ENCODE measurements at places on chromosomes 11 and 22.

DNA sequence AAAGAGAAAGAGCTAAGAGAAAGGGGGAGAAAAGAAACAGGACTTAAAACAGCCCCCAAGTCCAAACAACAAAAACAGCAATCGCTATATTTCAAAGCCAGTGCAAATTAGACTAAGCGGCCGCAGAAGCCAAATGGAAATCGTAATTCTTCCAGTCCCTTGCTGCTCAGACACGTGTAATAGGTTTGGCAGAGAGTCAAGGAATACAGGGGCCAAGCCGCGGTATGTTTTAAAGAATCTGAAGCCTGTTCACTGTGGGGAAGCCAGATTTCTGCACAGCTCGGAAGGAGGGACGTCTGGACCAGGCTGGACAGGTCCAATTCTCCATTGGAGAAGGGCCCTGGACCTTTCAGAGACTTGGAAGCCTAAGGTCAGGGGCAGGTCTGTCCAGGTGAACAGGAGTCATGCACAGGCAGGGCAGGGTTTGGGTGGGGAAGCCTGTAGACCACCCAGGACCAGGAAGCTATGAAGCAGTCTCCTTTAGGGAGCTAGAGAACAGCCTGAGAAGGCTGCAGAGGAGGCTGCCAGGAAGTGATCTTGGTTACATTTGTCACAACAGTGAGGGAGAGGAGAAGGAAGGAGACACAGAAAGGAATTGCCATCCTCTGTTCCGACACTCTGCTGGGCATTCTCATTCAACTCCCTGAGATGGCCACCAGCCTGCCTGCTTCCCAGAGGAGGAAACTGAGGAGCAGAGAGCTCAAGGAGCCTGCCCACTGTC is 265.5 kb upstream of the ISX start:
- DNase-seq = no peak

GRCh38 chr11:20008871-20009644 is 151.2 kb downstream of the DBX1 start:
- no peak for DNase-seq

DNA sequence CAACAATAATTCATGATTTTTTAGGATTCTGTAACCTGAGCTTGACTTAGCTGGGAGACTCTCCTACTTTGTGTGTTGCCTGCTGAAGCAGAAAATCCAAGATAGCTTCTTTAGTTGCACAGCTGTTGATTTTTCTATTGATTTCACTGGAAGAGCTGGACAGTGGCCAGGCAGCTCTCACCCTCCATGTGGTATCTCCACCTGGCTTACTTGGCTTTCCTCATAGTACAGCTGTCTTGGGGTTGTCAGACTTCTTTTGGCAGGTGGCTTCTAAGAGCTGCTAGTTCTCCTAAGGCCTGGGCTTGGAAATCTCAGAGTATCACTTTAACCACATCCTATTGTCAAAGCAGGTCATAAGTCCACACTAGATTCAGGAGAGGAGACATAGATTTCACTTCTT is 130.8 kb upstream of the SPON1 start:
- DNase-seq = no peak

- DNase-seq = no peak
Observed at GRCh38 chr11:57073128-57073527, 84.4 kb downstream of the OR5AK2 start.

DNA sequence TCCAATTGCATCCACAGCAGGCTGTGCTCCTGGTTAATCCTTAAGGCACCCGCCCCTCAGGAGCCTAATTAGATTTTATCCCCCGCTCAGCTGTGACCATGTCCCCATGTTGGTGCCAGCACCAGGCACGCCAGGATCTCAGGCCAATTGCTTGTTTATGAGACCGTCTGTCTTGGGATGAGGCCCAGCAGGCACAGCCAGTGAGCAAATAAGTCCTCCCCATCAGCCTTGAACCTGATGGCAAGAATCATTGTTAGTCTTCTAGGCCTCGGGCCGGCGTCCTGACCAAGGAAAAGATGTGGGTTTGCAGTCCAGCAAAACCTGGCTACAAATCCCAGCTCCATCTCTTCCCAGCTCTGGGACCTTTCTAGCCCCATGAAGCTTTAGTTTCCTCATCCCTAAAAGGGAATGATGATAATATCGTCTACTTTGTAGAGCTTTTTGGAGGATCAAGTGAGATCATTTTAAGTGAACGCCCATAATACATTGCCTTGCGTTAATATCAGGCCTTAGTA is 57.3 kb downstream of the TP53I11 start:
- DNase-seq = no peak
